ENCODE measurements at places on chromosomes 7 and 10.

DNA sequence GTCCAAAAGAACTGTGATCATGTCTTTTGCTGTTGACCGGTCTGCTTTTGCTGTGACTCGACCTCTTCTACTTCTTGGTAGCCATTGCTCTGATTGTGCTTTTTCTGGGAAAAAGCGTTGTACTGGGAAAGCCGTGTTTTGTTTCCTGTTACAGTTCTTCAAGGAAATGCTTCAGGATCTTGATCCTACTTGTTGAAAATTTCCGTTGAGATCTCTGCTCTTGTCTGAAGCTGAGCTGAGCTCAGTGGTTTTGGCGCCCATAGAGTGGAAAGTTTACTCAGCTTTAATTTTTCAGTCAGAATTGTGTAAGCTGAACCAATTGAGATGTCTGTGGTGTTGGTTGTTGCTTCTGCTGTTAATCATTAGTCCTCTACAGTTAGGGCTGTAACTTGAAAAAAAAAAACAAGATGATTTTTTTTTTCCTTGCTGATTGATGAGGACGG, 302.2 kb downstream of the CCDC3 start:
- DNase-seq = no peak

DNA sequence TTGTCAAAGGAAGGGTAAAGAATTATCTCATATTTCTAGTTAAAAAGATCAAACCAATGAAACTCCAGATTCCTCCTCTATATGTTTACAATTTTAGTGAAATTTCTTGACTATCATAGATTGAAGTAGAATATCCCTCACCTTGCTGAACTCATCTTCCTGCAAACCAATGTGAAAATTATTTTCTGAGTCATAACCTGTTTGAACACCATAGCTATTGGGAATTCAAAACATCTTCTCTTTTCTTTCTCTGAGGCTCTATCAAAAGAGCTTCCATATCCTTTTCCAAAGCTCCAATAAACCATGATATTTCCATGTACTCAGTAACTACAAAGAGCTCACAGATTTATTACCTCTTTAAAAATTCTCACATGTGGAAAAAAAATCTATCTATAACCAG, 134.3 kb downstream of the DOCK4 start:
- DNase-seq = no peak

DNA sequence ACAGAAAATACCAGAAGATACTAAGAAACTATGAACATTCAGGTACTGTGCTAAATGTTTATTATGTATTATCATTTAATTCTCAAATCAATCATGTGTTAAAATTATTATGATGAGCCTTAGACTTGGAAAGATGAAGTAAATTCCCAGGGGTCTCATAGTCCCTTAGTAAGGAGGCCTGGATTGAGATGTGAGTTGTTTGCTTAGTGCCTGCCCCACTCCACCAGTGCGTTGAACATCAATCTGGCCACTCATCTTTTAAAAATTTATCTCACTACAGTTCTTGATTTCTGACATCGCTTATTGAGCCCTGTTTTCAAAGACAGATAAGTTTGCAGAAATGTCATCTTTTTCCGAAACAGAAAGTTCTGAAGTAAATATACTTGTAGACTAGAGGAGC, 618.4 kb upstream of the SEMA3D start:
- no peak for DNase-seq

DNA sequence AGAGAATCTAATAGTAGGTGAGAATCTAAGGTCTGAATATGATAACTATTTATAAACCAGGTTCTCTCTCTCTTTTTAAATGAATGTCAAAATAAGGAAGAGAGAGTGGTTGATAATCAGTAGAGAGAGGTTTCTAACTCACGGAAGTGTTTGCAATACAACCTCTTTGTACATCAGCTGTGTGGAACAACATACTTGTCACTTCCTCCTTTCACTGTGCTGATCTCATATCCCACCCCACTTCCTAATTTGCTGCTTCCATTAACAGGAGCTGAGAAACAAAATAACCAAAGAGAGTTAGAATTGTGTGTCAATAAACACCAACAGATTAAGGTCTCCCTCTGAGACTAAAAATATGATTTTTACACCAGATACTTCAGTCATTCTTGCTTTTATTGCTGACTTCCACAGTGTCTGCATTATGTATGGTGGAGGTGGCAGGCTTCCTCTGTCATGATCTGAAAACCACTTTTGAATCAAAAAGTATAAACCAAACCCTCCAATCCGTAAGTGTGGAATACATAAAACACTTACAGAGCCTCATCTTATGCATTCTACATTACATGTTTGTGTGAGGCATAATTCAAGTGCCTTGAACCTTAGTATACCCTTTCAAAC, 25.0 kb downstream of the CACUL1 start:
- no peak for DNase-seq
